ENCODE measurements at places on chromosomes 6 and 20.

GRCh38 chr6:75202676-75203131 lies 3.1 kb downstream of the COL12A1 start:
- no peak for DNase-seq

- DNase-seq, result no peak
Measured at GRCh38 chr6:81791756-81792155, 39.3 kb upstream of the TENT5A start.

DNA sequence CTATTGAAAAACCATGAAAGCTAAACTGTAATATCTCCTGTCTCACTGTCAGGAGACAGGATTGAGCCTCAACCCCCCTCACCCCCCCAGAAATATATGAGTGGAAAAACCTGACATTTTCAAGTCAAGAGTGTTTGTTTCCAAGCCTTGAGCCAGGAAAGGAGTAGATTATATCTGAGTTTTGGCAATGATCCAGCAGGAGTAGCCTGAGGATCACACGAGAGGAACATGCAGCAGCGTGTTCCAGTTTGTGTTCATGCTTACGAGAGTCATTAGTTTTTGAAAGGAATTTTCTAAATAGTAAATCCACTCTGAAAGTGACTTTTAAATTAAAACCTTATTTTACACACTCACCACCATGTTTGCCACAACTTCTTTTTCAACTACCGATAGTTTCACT lies 15.8 kb downstream of the IL22RA2 start:
- DNase-seq, result no peak

DNA sequence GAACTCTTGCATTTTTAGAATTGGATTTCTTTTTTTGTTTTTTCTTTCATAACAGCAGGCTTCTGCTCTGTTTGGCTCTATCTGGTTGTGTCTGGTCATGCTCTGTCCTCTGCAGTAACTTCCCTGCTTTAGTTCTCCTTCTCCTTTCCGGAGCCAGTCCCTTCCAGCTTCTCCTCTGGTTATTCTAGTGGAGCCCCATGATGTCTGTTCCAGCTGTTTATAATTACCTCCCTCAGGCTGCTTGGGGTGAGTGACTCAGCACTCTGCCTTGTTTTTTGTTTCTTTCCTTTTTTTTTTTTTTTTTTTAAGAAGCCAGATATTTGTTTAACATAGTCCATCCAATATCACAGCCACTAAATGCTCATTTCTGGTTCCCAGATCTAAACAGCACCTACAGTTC lies 409.6 kb downstream of the MAFB start:
- DNase-seq, result no peak

DNA sequence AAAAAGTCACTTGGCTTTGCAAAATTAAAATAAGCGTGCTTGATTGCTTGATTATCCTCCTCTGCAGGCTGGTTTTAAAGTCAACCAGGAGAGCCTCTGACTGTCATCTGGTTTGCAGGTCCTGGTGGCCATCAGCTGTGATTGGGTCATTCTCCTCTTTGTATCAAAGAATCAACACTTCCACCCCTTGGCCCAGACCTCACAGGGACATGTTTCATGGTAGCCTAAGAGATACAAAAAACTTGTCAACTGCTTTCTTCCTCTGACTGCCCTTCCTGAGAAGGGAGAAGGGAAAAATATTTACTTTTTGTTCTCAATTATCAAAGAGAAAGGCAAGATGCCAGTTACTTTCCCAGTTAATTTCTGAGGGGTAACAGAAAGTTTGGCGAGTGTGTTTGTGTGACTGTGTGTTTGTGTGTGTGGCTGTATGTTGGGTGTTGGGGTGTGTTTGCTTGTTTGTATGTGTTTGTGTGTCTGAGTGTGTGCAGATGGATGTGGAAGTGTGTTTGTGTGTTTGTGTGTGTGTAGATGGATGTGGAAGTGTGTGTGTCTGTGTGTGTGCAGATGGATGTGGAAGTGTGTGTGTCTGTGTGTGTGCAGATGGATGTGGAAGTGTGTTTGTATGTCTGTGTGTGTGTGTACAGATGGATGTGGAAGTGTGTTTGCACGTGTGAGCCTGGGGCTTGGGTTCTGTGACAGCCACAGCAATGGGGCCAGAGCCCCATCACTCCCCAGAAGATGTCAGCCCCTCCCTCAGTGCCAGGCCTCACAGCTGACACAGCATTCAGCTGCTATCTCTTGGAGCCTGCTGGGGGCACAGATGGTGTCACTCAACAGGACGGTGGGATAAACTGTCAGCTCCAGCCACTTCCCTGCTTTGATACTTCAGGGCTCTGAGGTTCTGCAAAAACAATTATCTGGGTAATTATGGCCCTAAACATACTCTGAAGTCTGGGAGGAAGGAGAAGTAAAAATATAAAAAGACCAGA lies 98.6 kb upstream of the RNF24 start:
- no peak for DNase-seq

DNA sequence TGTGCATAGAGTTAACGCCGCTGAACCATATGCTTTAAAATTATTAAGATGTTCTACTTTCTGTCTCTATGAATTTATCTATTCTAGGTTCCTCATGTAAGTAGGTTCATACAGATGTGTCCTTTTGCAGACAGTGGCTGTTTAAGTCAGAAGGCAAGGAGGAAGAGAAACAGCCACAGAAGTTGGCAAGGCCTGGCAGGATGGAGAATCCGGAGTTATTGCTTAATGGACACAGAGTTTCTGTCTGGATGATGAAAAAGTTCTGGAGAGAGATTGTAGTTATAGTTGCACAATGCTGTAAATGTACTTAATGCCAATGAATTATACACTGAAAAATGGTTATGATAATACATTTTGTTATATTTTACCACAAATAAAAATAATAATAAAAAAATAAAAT lies 283.6 kb upstream of the CNR1 start:
- DNase-seq, result no peak

DNA sequence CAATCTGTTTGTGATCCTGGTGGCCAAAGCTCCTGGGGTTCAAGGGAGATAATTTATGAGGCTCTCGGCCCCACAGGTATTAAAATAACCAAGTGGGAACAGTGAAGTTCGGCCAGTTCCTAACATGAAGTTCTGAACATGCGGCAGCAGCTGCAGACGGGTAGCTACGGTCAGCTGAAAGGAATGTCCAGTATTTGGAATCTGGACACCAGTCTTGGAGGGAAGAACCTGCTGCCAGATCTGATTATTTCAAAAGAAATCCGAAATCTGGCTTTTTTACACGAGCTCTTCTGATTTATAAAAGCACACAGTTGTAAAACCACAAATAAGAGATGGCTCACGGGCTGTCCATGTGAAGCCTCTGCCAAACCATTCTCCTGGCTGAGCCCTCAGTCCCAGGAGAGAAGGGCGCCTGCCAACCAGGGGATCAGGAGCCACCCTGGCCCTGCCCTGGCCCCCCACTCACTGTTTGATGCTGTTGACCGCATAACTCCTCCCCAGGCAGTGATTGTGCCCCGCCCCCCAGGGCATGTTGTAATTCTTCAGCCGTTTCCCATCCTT lies 28.2 kb upstream of the KCNB1 start:
- no peak for DNase-seq

- peak; percentile 26 for DNase-seq
Measured at GRCh38 chr6:113873043-113873667, 16.0 kb downstream of the MARCKS start.
